ENCODE measurements at places on chromosomes 4 and X. TPM values are rescaled to one million over a fixed set of nuclear protein-coding genes. Genes with fewer than 3 reads are reported as not detected.

- peak; percentile 9 for DNase-seq
Measured at GRCh38 chr4:158610790-158611189, 60.9 kb downstream of the C4orf46 start.

IL13RA2 gene
- 0.85 TPM for total RNA-seq

- DNase-seq: no peak
Measured at GRCh38 chrX:27439771-27440170, 23.4 kb downstream of the PPP4R3C start.

GRCh38 chrX:146278381-146278780, 460.8 kb downstream of the SLITRK2 start:
- DNase-seq: no peak

SLIT2 gene
- 22.6 TPM for total RNA-seq

- DNase-seq: no peak
Measured at GRCh38 chr4:102478186-102478585, 23.0 kb upstream of the NFKB1 start.

XAGE2 gene
- total RNA-seq: not detected

CFI gene
- total RNA-seq: not detected

GRCh38 chrX:108731153-108731552, 5.2 kb downstream of the IRS4 start:
- DNase-seq: no peak

TMEM154 gene
- 118 TPM for total RNA-seq

DNA sequence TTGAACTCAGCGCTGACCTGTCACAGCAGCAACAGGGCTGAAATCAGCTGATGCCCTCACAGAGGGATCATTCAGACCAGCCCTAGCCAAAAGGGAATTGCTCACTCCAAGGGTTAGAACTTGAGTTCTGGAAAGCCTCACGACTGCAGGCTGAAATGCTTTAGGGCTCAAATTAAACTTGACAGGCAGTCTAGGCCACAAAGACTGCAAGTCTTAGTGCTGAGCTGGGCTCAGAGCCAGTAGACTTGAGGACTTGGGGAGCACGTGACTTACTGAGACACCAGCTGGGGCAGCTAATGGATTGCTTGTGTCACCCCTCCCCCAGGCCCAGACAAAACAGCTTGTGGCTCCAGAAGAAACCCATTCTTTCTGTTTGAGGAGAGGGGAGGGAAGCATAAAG, 119.0 kb upstream of the SLC6A14 start:
- DNase-seq: peak; percentile 4

GRCh38 chrX:13028871-13029636, 15.4 kb downstream of the FAM9C start:
- no peak for DNase-seq

USP17L21 gene
- not detected for total RNA-seq

DNA sequence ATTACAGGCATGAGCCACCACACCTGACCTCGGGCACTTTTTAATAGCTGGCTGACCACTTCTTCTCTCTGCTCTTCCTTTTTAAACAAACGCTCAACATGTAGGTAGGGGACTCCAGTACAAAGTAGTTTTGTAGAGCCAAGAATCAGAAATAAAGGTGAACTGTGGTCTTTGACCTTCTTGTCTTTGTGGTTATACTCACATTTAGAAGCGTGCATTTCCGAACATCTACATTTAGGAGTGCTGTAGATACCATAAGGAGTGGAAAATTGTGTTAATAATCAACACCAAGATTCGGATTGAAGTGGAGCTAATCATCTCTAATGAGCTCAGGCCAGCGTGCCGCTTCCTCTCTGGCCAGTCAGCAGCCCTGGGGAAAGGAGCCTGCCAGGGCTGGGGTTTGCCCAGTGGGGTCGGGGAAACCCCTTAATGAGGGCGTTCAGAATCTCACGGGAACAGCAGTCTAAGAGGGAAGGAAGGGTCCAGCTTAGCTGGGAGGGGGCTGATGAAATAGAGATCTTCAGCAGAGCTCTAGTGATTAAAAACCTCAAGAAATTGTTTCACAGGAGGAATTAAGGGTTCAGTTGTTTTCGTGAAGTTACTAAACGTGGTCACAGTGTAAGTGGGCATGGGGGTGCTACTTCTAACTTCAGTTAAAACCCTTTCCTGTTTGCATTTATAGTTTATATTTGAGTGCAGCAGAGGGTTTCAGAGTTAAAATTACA, 81.2 kb downstream of the GAB1 start:
- DNase-seq: no peak

MAGEA9B gene
- total RNA-seq: not detected

DNA sequence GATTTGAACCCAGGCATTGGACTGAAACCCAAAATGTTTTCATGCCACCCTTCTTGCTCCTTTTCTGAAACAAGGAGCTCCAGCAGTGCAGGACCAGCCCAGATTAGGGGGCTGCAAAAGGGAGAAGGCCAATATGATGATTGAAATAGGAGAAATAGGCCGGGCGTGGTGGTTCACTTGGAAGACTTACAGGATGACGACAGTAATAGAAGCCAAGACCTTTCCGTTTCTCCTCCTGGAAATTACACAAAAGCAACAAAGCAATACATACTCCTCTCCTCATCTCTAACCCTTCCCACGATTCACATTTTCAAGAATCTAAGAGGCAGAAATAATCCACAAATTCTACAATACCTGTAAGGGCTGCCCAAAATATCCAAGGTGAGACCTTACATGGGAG, 90.8 kb downstream of the ANAPC4 start:
- DNase-seq: no peak

MAB21L2 gene
- total RNA-seq: not detected

- DNase-seq: no peak
Measured at GRCh38 chr4:61376301-61376700, 176.2 kb downstream of the ADGRL3 start.

POLA1 gene
- 17.3 TPM for total RNA-seq

DNA sequence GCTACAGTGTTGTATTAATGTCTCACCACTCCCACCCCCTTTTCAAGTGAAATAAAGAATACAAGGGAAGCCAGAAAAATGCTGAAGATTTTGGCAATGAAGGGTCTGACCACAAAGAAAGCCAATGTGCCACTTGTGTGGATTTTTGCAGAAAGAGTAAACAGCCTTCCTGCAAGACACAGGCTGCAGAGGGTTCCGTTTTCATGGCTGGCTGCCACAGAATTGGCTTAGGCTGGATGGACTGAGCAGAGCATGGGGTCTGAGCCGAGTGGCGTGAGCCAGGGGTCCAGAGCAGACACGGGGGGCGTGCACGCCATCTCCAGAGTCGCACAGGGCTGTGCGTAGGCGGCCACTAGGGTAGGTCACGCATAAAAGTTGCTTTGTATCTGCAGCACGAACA, 69.2 kb downstream of the MTNR1A start:
- DNase-seq: no peak

GRCh38 chrX:78886550-78886949, 58.6 kb upstream of the P2RY10 start:
- DNase-seq: peak; percentile 2

DNA sequence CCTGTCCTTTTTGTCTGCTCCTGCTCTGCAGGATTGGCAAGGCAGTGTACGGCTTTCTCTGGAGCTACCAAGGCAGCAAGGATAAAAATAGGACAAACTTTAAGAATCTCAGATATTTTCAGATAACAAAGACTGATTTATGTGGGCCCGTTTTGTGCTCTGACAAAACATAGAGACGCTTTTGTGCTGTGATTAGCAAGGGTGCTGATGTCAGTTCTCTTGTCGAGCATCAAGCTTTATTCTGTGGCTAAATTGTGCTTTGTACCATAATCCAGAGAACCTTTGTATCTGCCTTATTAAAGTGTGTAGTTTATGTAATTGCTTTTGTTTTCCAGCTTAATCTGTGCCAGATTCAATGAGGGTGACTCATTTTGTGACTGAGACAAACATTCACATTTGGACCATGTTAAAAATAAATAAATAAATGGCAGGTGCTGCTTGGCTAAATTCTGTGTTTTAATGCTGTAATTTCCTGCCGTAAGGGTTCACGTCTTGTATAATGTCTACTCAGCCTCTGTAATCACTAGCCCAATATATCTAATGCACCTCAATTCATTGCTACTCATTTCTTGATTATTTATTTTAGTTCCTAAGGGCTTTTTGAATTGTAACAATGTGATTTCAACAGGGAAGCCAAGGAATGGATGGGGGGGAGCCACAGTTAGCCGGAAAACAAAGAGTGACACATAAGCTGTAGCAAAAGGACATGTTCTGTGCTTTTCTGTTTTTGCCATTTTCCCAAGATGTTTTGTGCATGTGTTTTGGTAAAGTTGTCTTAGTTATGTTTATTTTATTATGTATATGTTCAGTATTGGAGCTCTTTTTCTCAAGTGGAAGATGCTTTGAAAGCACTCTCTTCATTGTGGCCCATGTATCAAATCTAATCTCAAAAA, 75.1 kb downstream of the GAB1 start:
- DNase-seq: no peak

- DNase-seq: no peak
Measured at GRCh38 chrX:40147971-40148370, 50.2 kb upstream of the BCOR start.

- no peak for DNase-seq
Measured at GRCh38 chrX:20913760-20914159, 460.5 kb upstream of the CNKSR2 start.

GRCh38 chr4:139791681-139792080, 126.1 kb downstream of the MGST2 start:
- no peak for DNase-seq

Data from foreskin keratinocyte (primary cell).